ENCODE measurements at places on chromosomes 12 and 14.

- no peak for DNase-seq
Measured at GRCh38 chr12:42090899-42091298, 53.8 kb downstream of the GXYLT1 start.

DNA sequence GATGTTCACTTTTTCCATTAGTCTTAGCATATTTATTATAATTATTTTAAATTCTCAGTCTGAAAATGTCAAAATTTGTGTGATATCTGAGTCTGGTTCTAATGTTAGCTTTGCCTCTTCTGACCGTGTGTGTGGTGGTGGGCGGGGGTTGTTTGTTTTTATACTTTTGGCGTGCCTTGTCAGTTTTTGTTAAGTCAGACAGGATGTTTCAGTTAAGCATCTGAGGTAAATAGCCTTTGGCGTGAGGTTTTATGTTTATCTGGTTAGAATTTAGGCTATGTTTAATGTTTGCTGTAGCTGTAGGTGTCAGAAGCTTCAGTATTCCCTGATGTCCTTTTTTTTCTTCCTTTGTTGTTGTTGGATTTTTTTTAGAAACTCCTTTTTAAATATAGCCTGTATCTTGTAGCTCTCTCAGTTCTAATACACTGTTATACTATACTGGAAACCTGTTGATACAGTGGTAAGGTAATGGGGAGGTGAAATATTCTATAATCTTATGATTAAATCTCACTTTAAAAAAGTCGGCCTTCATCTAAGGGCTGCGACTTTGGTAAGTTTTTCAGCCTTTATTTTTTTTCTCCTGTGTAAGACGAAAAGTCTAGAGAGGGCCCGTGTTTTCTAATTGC lies 111.6 kb downstream of the SCAF11 start:
- no peak for DNase-seq

DNA sequence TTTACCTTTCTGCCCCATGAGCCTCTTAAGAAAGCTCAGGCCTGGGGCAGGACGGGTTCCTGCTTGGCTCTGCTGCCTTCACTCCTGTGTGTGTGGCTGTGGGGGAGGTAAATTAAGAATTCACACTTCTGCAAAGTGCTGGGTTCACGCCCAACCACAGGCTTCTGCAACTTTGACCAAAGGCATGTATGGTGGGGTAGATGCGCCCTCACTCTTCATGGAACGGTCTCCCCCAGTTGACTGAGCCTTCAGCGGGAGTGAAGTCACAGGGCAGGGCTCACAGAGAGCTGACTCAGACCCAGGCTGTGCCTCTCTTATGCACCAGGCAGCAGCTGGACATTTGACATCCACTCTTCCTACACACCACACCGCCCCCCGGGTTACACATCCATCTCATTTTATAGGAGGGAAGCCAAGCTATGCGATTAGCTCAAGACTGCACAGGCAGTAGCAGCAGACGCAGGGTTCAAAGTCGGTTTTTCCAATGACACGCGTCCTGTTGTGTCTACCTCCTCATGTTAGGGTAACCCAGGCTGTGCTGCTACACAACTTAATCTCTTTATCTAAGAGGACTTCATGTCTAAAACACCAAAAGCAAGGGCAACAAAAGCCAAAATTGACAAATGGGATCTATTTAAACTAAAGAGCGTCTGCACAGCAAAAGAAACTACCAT lies 15.4 kb upstream of the BCL11B start:
- DNase-seq, result no peak

DNA sequence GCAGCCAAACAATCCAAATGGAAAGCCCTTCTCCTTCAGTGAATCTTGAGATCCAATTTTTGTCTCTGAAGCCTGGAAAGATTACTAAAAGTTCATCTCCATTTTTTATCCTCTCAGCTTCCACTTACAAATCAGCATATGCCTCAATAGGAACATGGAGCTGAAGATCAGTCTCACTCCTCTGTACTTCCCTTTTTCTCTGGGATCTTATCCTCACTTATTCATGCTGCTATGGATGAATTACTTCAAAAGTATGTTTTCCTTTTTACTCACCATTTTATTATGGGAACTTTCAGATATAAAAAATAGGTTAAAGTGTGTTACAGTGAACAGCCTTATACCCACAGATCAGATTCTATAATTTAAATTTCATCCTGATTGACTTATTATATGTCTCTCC lies 14.4 kb upstream of the NTF3 start:
- no peak for DNase-seq

Data from stimulated activated CD4-positive, alpha-beta T cell treated with anti-CD3 and anti-CD28 coated beads, TNF-alpha, amount 100 ng/mL, for 24 hours (primary cell).